ENCODE measurements at places on chromosomes 2 and 18.
A peak's percentile ranks its signal among the peaks of the same experiment; 100 is the strongest.

DNA sequence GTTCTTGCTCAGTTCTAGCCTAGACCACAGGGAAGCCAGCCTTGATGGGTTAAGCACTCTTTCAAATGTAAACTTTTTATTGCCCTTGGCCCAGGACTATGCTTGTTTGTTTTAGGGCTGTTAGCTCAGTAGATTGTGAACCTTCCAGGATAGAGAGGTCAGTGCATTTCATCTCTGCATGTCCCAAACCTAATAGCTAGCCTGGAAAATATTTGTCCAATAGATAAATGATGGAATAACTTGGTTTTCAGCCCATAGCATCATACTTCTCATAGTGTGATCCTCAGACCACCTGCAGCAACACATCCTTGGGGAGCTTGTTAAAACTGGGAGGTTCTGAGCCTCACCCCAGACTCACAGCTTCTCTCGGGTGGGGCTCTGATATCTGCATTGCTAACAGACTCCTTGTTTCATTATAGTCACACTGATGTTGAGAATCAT is 59.8 kb downstream of the TRIB2 start:
- no peak for DNase-seq

DNA sequence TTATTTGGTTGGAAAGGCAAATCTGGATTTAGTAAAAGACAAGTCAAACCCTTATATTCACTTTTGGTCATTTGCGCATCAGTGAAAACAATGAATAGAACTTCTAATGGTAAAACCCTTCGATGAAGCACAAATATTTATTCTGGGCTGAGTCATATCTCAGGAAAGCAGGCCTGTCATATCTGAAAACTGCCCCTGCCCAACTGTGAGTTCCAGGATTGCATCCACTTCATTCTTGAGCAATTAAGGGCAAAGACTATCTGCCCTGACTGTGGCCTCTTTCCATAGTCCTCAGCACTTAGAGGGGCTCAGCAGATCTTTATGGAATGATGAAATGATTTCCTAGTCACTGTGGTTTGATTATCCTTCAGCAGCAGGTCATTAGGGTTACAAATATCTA is 795.2 kb upstream of the ID2 start:
- DNase-seq, result no peak

DNA sequence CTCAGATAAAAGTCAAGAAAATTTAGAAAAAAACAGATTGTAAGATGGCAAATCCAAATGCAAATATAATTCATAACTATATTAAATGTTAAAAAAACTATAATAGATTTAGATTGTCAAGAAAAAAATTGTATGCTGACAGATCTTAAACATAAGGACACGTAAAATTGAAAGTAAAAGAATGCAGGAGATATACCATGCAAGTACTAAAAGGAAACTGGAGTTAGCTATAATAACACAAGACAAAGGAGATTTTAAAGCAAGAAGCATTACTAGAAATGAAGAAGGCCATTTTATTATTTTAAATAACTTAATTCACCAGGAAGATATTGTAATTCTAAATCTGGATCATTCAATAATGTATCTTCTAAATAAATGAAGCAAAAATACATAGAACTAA is 48.3 kb downstream of the TTC21B start:
- DNase-seq, result no peak

GRCh38 chr2:13821255-13821880 is 811.1 kb upstream of the LRATD1 start:
- no peak for DNase-seq

- no peak for DNase-seq
Measured at GRCh38 chr18:22300665-22301636, 116.8 kb downstream of the CTAGE1 start.

- DNase-seq, result no peak
Measured at GRCh38 chr2:140658760-140659692, 1471.8 kb downstream of the LRP1B start.

- no peak for DNase-seq
Measured at GRCh38 chr2:58419983-58420382, 178.9 kb upstream of the FANCL start.

GRCh38 chr2:120502357-120502756 is 156.4 kb downstream of the INHBB start:
- DNase-seq, result no peak

GRCh38 chr18:60493066-60493465 is 120.5 kb upstream of the MC4R start:
- DNase-seq, result no peak

DNA sequence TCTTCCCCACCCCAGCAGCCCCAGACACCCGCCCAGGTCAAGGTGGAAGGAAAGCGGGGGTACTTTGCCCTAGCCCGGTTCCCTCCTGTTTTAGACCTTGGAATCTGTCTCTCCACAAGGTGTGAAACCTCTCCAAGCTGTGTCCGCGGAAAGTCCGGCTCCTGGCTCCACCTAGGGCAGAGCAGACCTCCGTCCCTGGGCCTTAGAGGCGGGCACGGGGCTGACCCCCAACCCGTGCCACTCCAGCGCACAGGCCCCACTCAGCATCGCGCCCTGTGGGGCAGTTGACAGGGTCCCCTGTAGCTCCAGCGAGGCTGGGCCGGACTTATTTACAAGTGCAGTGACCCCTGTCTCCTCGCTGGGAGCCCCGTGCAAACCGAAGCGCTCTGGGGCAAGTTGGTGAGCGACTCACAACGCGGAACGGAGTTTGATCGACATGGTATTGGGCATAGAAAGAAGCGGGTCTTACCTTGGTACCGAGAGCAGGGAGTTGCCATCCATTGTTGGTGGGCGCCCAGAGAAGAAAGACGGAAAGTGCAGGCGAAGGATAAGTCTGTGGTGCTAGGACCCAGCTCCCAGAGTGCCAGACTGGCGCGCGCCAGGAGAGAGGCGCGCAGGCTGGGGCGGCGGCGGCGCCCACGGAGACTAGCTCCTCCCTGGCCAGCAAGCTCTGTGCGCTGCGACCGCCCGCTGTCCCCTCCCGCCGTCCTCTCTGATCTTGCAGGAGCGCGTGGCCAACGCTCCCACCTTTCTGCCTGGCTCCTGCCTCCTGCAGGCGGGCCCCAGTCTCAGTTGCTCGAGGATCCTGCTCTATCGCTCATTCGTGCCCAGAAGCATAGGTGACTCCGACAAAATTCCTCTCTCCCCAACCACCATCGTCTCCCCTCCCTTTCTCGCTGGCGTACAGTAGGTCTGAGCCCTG is at the start of gene SPHKAP:
SPHKAP (minus strand) TSS at position 590 of the 922 bp plus-strand sequence; CDS start at position 501, 89 bp downstream.
- no peak for DNase-seq

GRCh38 chr2:64219149-64219548 is 74.9 kb upstream of the PELI1 start:
- no peak for DNase-seq

- no peak for DNase-seq
Measured at GRCh38 chr2:85718009-85718391, 23.8 kb downstream of the GNLY start.

GRCh38 chr2:100246163-100247145 is 75.8 kb downstream of the LONRF2 start:
- DNase-seq, result no peak

GRCh38 chr2:16170675-16171424 is 230.5 kb downstream of the MYCN start:
- no peak for DNase-seq

GRCh38 chr18:58536534-58537271 is 92.2 kb downstream of the ALPK2 start:
- peak; percentile 50 for DNase-seq

DNA sequence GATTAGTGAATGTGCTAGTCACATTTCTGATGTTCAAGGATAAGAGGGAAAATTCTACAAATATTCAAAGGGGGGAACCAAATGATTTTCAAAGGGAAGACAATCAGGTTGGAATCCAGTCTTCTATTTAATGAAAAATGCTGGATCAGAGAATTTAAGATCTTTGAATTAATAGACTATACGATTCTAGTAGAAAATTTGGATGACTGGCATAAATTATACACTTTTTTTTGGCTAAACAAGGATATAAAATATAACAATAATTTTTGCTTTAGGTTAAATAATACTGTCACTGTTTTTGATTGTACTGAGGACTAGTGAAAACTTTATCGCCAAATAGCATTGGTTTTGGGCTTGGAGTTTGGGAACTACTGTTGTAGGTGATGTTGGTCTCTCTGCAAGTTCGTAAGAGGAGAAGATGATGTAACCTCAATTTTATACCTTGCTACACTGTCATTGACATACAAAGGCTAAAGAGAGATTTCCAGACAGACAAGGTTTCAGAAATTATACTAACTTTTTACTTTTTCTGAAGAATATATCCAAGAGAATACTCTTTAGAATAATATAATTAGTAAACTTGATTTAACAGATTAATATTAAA is 51.3 kb downstream of the NCOA1 start:
- DNase-seq, result no peak

DNA sequence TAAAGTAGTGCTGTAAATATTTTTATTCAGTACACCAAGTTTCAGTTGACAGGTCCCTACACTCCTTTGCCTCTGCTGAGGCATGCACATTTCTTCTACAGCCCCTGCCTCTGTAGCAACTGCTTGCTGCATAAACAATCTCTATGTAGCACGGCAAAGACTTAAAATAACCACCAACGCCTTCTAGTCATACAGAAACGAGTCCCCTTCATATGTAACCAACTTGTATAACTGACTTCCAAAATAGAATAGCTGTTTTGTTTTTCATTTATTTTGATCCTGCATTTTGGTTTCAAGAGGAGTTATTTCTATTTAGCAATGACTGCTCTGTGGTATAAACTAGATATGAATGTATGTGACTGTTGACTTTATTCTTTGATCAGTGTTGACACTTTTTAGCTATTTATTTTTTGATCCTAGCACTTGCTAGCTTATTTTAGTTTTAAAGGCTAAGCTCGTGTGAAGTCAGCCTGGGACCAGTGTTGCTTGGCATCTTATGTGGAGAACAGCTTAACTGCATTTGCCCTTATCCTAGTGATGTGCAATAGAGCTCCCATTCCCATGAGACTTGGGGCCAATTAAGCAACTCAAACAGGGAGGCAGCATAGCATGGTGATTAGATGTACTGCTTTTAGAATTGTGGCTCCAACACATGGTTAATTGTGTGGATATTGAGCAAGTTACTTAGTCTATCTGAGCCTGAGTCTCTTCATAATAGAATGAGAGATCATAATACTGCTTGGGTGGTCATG is 79.6 kb downstream of the HRH4 start:
- DNase-seq, result no peak

- DNase-seq, result no peak
Measured at GRCh38 chr2:83069724-83070123, 1389.4 kb downstream of the SUCLG1 start.

- no peak for DNase-seq
Measured at GRCh38 chr2:238127165-238128060, 11.1 kb upstream of the KLHL30 start.

- DNase-seq, result no peak
Measured at GRCh38 chr2:128457716-128458115, 139.0 kb upstream of the HS6ST1 start.

DNA sequence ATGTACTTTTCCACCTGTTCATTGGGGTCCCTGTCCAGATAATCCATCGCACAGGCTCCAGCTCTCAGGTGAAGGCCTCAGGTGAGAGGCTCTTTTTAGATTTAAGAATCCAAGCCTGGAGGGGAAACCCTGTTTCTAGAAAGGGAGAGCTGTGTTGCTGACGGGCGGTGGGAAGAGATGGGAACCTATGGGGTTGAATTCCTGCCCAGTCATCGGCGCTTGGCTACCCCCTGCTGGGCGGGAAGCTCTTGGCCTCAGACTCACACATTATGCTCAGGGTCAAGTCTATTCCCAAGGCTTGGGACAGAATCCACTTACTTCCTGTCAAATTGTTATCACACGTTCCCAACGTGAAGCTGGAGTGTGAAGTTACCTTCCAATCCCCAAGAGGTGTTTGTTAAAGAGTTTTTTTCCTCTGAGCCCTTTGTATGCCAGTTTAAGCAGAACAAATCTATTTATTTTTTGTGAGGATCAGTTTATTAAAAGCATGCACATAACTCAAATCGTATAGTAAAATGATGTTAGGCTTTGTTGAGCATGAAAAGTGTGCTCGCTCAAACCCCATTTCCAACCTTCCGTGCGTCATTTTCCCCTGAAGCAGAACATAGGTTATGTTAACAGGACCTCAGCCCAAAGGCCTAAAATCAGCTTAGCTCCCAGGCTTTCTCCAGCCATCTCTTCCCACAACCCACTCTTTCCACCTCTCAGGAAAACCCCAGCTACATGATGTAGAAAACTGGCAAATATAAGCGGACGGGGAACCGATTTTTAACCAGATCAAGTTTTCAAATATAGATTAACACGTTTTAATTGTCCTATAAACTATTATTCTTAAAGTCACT is 181.7 kb upstream of the ETAA1 start:
- no peak for DNase-seq

All from memory B cell (primary cell).